Activated CD4-positive, alpha-beta T cell treated with anti-CD3 and anti-CD28 coated beads, Interleukin-2, amount 50 U/mL, for 1 hour (primary cell): ENCODE measurements at places on chromosomes 4 and X.

- no peak for DNase-seq
Measured at GRCh38 chr4:39881789-39882188, 95.9 kb downstream of the PDS5A start.

GRCh38 chr4:77052352-77052751 is 23.4 kb downstream of the CCNI start:
- DNase-seq: peak; percentile 68

GRCh38 chr4:174716986-174717770 is 111.9 kb downstream of the GLRA3 start:
- no peak for DNase-seq

DNA sequence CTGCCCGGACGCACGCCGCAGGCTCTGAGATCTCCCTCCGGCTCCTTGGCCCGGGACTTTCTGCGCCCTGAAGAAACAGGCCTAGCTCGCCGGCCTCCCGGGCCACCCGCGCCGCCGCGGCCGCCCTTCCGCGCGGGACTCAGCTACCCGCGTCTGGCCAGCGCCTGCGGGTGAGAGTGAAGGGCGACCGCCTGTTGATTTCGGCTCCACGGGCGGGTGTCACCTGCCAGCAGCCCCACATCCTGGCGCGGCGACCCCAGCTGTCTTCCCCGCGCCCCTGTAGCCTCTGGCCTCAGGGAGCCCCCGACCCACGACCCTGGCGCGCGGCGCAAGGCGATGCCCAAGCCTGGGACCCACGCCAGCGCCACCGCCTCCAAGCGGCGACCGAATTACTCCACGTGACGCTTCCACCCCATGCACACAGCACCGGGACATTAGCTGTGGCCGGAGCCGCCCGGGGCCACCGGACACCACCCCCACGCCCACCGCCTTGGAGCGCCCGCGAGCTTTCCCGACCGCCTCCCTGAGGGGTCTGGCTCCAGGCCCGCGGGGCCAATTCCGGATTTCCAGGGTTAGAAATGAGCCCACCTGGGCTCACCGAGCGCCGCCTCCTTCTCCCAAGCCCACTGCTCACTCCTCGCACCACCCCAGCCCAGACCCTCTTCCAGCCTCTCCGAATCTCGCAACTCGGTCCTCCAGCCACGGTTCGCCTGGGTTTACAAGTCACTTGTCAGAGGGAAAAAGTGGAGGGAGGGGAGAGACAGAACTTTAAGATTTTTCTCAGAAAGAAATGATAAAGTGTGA is 10.2 kb downstream of the ARX start:
- no peak for DNase-seq

DNA sequence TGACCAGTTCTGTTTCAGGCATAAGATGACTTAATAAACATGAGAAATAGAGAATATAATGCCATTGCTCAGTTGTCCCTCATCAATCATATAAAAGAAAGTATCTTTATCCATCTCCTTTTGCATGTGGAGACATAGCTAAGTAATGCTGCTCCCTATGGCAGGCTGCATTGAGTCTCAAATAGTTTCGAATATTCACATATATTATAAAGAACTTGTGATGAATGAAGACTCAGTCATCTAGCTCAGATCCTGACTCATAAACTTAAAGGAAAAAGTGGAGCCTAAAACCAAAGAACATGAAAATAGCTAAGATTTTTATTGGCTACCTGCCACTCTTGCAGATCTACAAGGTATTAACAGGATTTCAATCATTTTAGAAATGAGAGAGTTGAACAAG is 11.7 kb upstream of the TLL1 start:
- DNase-seq: no peak

DNA sequence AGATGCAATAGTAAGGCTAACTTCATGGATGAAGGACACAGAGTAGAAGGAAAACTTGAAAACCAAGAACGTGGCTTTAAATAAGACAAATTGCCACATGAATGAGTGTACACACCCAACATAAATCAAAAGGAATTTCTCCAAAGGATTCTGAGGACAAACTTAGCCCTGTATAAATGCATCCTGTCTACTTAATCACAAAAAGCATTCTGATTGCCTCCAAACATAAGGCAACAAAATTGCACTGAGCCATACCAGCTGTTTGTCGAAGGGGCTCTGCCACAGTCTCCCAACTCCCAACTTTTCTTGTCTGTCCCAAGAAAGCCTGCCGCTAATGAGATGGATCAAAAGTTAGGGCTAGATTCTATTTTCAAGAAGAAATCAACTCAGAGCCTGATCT is 194.3 kb downstream of the SOWAHB start:
- no peak for DNase-seq

DNA sequence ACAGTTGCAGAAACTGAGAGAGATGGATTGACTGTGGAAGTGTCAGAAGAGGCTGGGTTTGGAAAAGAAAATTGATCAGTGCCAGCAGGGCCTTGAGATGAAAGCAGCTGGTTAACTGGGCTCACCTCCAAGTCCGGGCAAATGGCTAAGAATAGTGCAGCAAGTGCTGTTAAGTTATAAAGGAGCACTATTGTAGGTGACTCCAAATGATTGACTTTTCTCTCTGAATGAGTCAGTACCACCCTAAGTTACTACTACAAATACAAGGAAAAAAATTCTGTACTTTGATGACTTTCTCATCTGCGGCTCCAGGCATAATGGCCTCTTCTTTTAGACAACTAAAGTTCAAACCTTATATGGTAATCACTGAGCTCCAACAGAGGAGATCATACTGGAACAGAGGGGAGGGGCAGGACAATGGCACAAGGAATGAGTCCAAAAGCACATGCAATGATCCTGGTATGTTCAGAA is 733.4 kb upstream of the INTU start:
- no peak for DNase-seq

- DNase-seq: no peak
Measured at GRCh38 chr4:37359261-37359660, 114.7 kb downstream of the NWD2 start.
